Osteocyte (in vitro differentiated cells): ENCODE measurements at places on chromosomes 11 and 22. TPM values are rescaled to one million over a fixed set of nuclear protein-coding genes. Genes with fewer than 3 reads are reported as not detected.

- no peak for DNase-seq
Observed at GRCh38 chr11:121221496-121222200, 70.9 kb upstream of the SC5D start.

- DNase-seq = no peak
Observed at GRCh38 chr11:68954836-68955606, 25.8 kb downstream of the MRGPRD start.

DNA sequence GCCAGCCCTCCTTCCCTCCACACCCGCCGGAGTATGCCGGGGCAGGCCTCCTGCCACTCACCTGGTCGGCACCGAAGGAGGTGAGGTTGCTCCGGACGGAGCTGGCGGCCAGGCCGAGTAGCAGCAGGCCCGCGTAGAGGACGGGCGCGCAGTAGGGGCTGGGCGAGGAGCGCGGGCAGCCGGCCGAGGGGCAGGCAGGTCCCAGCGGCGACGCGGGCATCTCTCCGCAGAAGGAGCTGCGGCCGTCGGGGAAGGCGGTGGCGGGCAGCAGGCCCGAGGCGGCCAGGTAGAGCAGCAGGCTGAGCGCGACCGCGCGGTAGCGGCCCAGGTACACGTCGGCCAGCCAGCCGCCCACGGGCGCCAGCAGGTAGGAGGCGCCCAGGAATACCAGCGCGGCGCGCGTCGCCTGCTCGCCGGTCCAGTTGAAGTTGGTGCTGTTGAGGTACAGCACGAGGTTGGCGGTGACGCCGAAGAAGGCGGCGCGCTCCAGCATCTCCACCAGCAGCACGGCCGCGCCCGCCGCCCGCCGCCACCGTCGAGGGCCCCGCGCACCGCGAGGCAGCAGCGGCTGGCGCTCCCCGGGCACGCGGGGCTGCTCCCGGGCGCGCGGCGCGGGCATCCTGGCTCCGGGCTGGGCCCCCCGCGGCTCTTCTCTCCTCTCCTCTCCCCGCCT lies 907 bp downstream of the SLC15A3 start:
- no peak for DNase-seq

- no peak for DNase-seq
Observed at GRCh38 chr11:80849253-80849652, 1408.4 kb upstream of the TENM4 start.

- DNase-seq = no peak
Observed at GRCh38 chr11:128929991-128930390, 12.7 kb downstream of the TP53AIP1 start.

DNA sequence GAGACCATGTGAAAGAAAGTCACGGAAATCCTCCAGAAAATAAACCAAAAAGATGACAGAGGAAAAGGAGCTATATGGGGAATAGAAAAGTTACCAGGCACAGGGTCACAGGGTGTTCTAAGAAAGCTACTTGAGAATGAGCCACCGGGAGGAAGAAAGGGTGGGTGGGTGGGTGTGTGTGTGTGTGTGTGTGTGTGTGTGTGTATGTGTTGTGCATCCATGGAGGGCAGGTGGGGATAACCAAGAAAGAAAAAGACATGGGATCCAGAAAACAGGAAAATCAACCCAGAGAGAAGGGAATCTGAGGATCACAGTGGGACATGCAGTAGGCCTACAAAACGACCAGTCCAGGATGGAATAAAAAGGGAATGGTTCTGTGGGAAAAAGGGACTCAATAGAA lies 3.7 kb downstream of the APOL2 start:
- no peak for DNase-seq

DNA sequence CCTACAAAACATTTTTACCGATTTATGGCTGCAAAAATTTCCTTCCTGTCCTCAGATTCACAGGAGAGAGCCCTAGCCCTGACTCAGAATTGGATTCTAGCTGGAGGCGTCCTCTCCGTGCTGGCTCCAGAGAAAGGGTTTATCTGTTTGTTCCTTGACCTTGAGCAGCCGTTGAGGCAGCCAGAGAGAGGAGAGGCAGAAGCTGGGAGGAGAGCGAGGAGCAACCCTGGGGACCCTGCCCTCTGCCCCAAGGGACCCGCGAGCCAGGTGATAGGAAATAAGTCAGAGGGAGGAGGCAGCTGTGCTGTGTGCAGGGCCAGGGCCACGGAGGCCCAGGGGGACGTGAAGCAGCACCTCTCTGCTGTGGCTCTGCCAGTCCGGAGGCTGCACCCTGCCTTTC lies 75.6 kb downstream of the IGLL1 start:
- DNase-seq = no peak

DNA sequence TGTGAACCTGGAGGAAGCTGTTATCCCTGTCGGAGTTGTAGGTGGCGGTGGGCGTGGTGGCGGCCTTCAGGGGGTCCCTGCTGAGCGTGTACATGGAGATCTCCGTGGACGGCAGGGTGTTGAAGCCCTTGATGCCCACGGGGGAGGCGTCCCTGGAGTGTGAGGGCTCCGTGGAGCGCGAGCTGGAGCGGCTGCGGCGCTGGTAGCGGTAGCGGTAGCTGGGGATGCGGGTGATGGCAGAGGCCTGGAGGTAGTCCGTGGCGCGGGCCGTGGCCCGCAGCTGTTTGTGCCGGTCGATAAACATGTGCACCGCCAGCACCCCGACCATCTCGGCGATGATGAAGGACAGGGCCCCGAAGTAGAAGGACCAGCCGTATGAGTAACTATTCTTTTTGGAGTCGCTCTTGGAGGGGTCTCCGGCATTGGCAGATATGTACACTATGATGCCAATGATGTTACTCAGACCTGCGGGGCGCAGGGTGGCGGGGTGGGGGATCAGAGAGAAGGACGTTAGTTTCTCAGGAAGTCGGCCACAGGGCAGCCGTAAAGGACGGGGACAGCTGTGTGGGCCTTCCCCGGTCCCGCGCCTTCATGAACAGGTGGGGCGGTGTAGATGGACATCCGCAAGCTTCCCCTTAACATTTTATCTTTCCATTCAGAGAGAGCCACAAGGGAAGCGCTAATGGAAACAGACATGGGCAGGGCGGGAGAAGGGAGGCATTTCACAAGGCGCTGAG lies 35.6 kb upstream of the EIF3D start:
- no peak for DNase-seq

DNA sequence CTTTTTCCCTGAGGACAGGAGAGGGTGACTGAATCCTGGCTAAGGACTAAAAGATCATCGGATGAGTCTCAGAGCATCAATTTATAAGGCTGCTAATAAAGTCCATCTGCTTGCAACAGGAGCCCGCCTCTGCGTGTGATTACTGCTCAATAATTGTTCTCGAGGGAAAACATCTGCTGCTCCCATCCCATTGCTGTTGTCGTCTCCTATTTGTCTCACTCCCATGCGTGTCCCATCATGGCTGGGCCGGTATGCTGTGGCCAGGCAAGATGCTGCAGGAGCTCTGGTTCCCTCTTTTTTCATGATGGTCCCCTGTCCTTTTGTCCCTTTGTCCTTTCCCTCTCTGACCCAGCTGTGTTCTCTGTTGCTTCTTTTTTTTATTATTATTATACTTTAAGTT lies 121.2 kb downstream of the SPATA19 start:
- DNase-seq = no peak

DNA sequence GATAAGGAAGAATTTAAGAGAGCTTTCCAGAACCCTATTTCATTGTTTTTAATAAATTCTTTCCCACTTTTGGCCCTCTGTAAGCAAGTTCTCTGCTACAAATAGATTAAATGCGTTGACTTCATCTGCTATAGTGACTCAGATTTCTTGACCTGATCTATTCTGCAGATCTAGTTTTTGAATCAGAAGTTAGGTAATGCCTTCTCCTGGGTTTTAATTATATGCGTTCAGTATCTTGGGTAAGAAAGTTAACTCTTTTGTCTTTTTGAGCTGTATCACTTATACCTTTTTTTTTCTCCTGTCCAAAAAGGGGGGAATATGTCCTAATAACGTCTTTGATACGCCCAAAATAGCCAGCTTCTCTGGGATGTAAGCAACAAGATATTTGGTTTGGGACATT lies 2.4 kb upstream of the HEPHL1 start:
- DNase-seq = no peak

GRCh38 chr11:44250421-44250820 lies 59.5 kb downstream of the ALX4 start:
- DNase-seq = no peak

Gene RTN4RL2
- total RNA-seq = 0.81 and 0.84 TPM in 2 replicates

Gene CARD10
- total RNA-seq = 29.2 and 31.5 TPM in 2 replicates
